ENCODE measurements at places on chromosomes 1 and 21.

- DNase-seq: no peak
Measured at GRCh38 chr1:30798389-30799232, 41.0 kb upstream of the LAPTM5 start.

DNA sequence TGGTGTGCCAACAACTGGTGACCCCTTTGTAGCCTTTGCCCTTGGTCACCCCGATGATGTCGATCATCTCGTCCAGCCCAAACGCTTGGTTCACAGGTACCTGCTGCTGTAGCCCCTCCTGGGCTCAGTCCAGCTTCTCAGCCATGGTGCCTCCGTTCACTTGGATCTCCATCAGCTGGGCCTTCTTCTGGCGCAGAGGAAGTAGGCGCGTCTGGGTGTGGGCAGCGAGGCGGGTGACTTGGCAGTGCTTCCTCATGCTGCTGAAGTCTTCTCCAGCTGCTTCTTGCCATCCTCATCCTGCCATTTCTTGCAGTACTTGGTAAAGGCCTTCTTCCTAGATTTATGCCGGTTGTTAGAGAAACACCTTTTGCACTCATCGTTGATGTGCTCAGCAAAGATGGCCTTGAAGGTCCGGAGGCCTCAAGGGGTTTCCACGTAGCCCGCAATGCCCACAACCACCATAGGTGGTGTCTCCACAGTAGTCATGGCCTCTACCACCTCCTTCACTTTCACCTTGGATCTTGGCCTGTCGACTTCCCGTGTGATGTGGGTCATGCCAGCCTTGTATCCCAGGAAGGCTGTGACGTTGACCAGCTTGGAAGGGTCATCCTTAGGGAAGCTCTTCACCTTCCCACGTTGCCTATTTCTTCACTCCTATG is 13.0 kb downstream of the DOP1B start:
- no peak for DNase-seq

- peak; percentile 94 for DNase-seq
Measured at GRCh38 chr1:160261893-160262794, at the start of gene DCAF8. Gene DCAF8, minus strand, starts transcription at chr1:160262549. Its CDS starts 18,541 bp downstream, at chr1:160244008.

DNA sequence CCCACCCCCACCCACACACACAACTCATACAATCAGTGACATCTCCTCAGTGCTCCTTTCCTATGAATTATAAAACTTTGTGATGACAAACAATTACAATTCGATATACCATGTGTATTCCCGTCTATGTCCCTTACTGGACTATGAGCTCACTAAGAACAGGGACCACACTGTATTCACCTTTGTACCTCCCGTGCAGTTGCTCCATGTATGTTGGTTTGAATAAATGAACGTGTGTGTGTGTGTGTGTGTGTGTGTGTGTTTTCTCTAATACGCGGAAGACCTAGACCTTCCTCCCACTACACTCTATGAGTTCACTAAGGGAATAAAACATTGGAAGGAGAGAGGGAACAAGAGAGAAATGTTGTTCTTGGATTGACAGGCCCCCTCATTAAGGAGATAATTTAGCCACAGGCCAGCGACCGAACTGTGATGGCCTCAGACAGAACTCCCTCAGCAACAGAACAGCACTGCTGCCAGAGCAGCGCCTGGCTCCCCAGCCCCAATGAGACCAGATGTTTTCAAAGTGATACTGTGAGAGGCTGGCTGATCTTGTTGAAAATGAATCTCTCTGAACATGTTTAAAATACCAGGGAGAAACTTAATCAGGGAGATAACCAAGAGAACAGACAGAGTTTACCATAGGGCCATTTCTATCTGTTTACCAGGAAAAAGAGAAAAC is 21.7 kb downstream of the BCAR3 start:
- DNase-seq: no peak

- DNase-seq: no peak
Measured at GRCh38 chr1:222616525-222616924, 1.4 kb upstream of the MIA3 start.

- DNase-seq: no peak
Measured at GRCh38 chr1:85289207-85289847, 12.9 kb upstream of the BCL10 start.

DNA sequence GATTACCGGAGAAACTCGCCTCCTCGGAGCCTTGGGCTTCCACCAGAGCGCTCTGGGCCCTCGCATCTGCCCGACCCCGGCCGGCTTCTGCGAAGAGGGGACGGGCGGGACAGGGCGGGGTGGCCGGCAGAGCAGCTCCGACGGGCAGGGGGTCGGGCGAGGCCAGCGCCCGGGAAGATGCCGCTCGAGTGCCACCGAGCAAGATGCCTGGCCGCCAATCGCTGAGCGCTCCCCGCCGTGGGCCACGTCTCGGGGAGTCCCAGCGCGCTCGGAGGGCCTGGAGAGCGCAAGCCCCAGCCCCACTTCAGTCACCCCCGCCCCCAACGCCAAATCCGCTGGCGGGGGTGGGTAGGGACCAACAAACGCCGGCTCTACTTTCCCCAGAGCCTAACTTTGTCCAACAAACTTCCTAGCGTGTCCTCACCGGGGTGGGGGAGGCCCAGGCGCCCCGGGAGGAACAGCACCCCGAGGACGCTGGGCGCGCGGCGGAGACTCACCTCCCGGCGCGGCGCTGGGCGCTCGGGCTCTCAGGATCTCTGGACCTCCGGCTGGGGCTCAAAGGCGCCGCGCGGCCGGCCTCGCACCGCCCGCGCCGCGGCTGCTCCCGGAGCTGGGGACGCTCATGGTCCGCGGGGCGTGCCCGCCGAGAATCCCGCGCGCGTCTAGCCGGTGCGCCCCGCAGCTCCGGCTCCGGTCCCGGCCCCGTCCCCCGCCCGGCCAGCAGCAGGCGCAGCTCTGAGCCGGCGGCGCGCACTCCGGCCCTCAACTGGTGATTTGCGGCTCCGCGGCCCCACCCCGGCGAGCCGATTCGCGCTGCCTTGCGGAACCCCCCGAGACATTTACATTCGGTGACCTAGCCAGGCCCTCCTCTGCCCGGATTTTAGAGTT is at the start of gene BCAR3:
Gene BCAR3, minus strand, starts transcription at position 737 of the 888 bp plus-strand sequence. CDS start 6,907 bp downstream, outside the sequence.
- no peak for DNase-seq

DNA sequence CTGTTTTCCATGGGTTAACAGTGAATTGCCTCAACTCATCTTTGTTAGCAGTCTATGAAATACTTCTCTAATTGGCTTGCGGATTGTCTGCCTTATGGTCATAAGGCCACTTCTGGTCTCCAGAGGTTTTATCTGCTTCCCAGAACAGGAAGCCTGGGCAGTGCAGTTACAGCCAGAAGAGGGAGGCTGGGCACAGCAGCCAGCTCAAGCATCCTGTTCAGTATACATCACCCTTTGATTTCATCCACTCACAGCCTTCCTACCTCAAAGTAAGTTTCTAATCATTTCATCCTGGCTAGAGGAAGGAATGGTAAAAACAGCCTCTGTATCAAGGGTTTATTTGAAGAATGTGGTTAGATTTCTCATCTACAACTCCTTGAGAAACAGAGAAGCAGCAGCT is 311.5 kb upstream of the DEPDC1 start:
- DNase-seq: no peak

GRCh38 chr21:18545908-18546307 is 142.3 kb upstream of the TMPRSS15 start:
- DNase-seq: no peak

GRCh38 chr1:116514708-116515525 is 55.9 kb downstream of the CD58 start:
- DNase-seq: no peak

DNA sequence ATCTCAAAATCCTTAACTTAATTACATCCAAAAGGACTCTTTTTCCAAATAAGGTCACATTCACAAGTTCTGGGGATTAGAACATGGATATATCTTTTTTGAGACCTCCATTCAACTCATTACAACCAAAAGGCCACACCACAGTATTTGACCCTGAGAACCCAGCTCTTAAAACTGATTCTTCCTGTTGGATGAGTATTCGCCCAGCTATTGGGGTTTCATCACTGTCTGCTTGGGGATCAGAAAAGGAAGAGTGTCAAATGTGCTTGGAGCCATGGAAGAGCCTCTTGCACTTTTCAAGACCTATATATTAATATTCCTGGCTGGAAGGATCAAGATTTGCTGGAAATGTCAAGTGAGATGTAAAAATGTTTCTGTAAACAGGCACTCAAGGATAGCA is 5.4 kb upstream of the TINAGL1 start:
- DNase-seq: no peak

GRCh38 chr21:17554679-17555465 is 42.0 kb downstream of the CXADR start:
- no peak for DNase-seq

Data from stimulated activated CD8-positive, alpha-beta memory T cell treated with anti-CD3 and anti-CD28 coated beads, Interleukin-4, amount 100 ng/mL, for 1 hour (primary cell).